ENCODE measurements at places on chromosomes 11 and 22. TPM values are rescaled to one million over a fixed set of nuclear protein-coding genes. Genes with fewer than 3 reads are reported as not detected.

DNA sequence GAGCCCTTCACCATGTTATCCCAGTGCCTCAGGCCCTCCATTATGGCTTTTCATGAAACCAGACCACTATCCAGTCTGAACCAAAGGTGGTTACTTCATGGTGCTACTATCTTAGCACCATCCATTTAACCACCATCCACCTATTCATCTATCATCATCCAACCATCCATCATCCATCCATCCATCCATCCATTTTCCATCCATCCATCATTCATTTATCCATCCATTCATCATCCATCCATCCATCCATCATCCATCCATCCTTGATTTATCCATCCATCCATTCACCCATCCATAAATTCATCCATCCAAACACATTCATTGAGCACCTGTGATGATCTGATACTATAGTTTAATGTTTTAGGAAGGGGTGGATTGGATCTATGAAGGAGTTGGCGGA is 93.5 kb downstream of the CCDC81 start:
- no peak for DNase-seq

- no peak for DNase-seq
These were observed 198.2 kb downstream of the TENM4 start for GRCh38 chr11:79242616-79243015.

- no peak for DNase-seq
These were observed 57.5 kb upstream of the SC5D start for GRCh38 chr11:121235057-121235456.

GRCh38 chr11:111526501-111526900 is 11.9 kb downstream of the HOATZ start:
- no peak for DNase-seq

- no peak for DNase-seq
These were observed 1.5 kb downstream of the MAPK11 start for GRCh38 chr22:50268655-50269113.

- no peak for DNase-seq
These were observed 127.2 kb upstream of the SYT13 start for GRCh38 chr11:45413156-45413858.

GRCh38 chr11:86869966-86870570 is 69.7 kb downstream of the PRSS23 start:
- peak; percentile 66 for DNase-seq

DNA sequence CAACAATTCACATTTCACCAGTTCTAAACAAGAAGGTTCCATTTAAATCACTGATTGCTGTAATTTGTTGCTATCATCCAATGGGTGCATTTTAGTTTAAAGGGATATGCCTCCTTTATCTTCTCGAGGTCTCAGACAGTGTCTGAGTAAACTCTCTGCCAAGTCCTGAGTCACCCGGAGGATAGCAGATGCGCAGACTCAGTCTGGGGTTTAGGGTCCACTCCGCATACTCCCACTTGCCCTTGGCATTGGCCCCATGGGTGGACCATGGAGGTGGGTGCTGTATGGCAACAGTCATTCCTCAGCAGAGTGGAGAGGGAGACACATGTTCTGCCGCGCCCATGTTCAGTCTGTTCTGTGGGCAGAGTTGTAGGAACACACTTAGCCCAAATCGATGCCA is 65.4 kb upstream of the CRTAM start:
- no peak for DNase-seq

TMEM151A gene
- not detected for total RNA-seq

DNA sequence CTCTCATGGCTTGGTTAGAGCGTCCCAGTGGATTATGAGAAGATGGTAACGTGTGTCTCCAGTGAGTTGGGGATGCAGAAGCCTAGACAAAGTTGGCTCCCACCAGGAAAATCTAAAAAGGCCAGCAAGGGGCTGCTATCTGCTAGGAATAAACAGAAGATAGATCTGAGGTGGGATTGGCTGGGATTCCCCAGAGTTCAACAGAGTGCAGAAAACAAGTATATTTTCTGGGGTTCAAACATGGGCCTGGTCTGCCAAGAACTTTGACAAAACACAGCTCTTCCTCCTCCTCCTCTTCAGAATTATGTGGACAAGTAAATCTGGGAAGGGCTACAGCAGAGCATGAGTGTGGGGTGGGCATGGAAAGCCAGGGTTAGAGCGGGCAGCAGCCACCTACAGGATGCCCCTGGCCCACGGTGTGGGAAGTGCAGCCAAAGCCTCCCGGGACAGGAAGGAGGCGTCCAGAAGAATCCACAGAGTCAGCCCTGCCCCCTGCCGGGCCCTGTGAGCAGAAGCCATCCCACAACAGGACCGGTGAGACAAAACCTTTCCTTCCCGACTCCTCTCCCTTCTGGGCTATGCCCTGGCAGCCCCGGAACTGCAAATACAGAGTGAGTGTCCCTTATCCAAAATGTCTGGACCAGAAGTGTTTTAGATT is 67.1 kb downstream of the CD82 start:
- DNase-seq = no peak

OR51B5 gene
- total RNA-seq = not detected

GRCh38 chr11:26779074-26779865 is 57.4 kb upstream of the SLC5A12 start:
- DNase-seq = no peak

DNA sequence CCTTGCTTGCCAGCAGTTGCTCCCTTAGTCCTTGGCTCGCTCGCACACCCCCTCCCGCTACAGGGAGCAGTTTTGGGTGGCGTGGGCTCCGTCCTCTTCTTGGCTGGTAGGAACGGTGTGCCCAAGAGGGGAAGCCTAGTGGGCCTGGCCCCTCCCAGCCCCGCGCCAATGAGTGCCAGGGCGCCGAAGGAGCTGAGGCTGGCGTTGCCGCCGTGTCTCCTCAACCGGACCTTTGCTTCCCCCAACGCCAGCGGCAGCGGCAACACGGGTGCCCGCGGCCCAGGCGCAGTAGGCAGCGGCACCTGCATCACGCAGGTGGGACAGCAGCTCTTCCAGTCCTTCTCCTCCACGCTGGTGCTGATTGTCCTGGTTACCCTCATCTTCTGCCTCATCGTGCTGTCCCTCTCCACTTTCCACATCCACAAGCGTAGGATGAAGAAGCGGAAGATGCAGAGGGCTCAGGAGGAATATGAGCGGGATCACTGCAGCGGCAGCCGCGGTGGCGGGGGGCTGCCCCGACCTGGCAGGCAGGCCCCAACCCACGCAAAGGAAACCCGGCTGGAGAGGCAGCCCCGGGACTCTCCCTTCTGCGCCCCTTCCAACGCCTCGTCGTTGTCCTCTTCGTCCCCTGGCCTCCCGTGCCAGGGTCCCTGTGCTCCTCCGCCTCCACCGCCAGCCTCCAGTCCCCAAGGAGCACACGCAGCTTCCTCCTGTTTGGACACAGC is 1.6 kb downstream of the C11orf87 start:
- DNase-seq = no peak

DNA sequence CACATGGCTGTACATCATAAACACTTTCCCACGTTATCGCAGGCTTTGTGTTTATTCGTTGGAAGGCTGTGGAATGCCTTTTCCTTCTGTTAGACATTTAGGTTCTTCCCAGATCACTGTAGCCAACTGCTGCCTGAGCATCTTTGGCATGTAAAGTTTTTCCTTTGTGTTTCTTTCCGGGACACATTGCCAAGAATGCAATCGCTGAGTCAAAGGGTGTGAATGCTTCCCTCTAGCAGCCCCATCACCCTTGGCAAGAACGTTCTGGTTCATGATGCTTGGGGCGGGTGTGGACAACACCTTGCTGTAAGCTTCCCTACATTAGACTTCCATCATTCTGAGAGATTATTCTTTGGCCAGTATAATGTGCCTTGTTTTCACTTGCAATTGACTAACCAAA is 136.2 kb downstream of the OSBP2 start:
- no peak for DNase-seq

DNA sequence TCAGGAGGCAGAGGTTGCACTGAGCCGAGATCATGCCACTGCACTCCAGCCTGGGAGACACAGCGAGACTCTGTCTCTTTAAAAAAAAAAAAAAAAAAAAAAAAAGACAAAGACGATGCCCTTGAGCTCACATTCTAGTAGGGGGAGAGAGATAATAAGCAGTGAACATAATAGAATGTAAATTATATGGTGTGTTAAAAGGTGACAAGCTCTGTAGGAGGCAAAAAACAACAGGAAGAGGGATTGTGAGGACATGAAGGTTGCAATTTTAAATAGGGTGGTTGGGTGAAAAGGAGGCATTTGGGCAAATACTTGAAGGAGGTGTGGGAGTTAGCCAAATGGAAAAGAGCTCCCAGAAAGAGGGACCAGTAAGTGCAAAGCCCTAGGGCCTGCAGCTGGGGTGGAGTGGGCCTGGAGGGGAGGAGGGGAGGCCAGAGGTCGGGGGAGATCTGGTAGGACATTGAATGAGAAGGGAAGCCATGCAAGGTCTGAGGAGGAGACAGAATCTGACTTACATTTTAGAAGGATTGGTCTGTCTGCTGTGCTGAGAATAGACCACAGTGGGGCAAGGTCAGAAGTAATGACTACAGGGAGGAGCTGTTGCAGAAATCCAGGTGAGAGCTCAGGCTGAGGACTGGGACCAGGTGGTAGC is 26.6 kb downstream of the P2RY2 start:
- DNase-seq = peak; percentile 18

NXPE2 gene
- total RNA-seq = not detected

C11orf42 gene
- total RNA-seq = not detected

A4GALT gene
- 0.33 TPM for total RNA-seq
